Thymus (tissue), 14 donors: ENCODE measurements at places on chromosomes 6 and 20. TPM values are rescaled to one million over a fixed set of nuclear protein-coding genes. Genes with fewer than 3 reads are reported as not detected.

DNA sequence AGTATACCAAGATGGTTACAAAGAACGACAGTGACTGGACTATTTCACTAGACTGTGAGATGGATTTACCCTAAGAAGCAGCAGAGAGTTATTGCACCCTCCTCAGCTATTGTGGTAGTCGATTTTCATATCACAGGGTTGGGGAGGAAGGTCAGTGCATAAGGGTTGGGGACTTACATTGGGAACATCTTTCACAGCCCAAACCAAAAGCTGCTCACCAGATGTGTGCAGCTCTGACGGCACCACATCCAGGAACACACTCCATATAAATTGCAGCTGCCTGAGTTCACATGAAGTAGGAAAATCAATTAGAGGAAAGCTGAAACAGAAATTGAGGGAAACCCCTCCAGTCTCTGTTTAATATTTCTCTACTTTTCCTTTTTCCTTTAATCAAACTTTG, 470.5 kb upstream of the NRSN1 start:
- DNase-seq: no peak

- DNase-seq: no peak
Observed at GRCh38 chr6:80126657-80127345, 20.3 kb downstream of the BCKDHB start.

DNA sequence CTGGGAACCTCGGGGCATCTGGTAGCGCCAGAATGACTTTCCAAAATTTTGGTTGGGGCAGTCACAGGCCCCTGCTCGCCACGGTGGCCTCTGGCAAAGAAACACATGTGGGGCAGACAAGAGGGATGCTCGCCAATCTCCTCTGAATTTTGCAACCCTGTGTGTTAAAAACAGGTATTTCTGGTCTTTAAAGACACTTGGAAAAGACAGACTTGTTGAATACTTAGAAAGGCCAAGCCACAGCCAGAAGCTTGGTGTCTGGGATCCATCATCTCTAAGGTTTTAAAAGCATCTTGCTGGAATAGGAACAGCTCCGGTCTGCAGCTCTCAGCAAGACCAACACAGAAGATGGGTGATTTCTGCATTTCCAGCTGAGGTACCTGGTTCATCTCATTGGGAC, 31.2 kb downstream of the HLA-E start:
- DNase-seq: no peak

C6orf58 gene
- total RNA-seq: 0.05 TPM

PDYN gene
- 0.33 TPM for total RNA-seq

DNAH8 gene
- 0.05 TPM for total RNA-seq
